ENCODE measurements at places on chromosomes 16 and 17.

DNA sequence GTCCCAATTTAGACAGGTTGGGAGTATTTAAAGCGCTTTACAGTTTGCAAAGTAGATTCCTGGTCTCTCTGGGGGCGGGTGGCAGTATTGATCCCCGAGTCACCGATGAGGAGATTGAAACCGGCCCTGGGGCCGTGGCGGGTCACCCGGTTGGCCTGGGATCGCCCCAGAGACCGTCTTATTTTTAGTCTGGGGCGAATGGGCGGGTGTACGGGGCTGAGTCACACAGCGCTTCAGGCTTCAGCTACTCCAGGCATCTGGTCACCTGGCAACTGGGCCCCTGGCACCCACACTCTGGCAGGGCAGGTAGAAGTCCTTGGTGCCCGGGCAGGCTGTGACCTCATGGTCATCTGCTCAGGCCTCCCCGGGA, 669 bp downstream of the MIEF2 start:
- DNase-seq = no peak

DNA sequence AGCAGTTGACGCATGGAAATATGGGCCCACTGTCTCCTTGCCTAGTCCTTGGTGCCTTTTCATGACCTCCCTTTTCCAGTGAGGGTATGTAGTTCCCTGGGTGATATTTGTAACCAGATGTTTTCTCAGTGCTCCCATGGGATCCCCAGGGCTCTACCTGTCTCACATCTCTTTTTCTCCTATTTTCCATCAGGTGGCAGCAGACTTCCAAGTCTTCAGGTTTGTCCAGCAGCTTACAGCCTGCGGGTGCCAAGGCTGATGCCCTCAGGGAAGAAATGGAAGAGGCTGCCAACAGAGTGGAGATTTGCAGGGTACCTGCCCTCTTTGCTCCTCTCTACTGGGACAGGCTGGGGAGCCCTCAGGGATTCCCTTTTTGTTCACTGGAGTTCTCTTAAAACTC, 89.1 kb downstream of the ELAC2 start:
- DNase-seq = no peak

- no peak for DNase-seq
Observed at GRCh38 chr17:32763855-32764439, 113.0 kb downstream of the MYO1D start.

DNA sequence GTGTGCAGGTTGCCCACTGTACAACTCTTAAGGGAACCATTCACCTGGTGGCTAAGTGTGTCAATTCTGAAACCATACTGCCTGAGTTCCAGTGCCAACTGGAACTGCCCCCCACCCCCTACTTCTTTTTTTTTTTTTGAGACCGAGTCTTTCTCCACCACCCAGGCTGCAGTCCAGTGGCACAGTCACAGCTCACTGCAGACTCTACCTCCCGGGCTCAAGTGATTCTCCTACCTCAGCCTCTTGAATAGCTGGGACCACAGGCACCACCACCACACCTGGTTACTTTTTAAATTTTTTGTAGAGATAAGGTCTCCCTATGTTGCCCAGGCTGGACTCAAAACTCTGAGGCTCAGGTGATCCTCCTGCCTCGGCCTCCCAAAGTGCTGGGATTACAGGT, 40.4 kb upstream of the DHX8 start:
- no peak for DNase-seq

- DNase-seq = no peak
Observed at GRCh38 chr16:56626685-56627084, 1.1 kb downstream of the MT1E start.

All from fibroblast of the conjunctiva (primary cell).